ENCODE measurements at places on chromosomes 2 and 18.

DNA sequence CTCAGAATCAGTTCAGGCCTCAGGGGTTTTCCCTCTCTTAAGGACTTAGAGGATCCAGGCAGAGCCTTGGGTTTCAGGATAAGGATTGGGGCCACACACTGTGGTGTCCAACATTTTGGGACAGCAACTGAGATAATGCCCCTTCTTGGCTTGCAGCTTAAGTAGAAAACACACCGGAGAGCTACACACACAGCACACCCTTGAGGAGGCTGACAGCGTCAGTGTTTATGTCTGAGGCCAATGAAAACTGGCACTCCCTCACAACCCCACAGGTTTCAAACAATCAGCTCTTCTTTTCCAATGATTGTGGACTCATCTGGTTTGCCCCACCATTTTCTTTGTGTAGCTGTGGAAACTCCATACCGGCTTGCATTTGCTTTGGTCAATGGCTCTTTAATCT lies 257.7 kb downstream of the CDCA7 start:
- no peak for DNase-seq

DNA sequence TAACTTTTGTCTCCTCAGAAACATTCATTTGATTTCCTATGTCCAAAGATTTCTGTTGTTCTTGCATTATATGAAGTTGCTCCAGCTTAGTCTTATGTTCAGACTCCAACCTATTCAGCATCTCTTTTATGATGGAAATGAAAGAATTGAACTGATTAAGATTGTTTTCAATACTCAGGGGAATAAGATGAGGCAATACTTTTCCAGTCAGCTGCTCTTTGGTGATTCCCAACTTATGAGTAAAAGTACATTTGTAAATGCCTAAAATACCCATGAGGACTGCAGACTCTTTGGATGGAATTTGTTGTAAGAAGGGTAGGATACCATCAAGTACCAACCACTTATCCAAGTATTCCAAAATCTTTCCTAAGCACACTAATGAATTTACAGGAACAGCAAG lies 39.8 kb downstream of the TRAK2 start:
- DNase-seq, result no peak

DNA sequence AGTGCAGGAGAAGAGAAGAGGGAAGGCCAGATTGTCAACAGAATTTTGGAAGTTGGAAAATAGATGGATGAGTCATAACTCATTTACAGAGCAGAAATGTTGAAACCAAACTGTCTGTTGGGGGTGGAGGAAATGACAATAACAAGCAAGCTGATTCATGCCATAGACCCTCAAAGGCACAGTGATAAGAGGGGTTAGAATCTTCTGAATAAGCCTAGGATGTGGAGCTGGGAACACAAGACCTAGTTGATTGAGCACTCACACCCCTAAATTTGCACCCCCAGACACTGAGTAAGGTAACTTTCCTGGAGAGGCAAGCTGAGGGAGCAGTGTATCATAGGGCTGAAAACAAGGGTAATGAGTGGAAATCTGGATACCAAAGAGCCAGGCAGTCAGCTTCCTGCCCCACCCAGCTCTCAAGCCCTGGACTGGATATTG lies 141.4 kb downstream of the SCG2 start:
- peak; percentile 87 for DNase-seq

DNA sequence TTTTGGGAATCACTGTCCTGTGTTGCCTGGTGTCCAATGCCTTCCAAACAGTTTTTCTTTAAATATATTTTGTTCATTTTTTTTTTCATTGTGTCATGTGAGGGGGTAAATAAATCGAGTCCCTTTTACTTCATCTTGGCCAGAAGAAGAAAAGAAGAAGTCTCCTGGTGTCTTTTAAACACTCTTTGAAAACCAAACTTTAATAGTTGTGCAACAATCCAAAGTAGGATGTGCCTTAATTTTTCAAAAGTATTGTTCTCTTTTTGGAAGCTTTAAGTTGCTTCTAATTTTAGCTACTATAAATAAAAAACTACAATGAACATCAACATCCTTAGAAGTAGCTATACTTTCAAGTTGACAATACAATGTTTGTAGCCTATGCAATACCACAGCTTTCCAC lies 154.9 kb downstream of the ATAD2B start:
- peak; percentile 46 for DNase-seq

DNA sequence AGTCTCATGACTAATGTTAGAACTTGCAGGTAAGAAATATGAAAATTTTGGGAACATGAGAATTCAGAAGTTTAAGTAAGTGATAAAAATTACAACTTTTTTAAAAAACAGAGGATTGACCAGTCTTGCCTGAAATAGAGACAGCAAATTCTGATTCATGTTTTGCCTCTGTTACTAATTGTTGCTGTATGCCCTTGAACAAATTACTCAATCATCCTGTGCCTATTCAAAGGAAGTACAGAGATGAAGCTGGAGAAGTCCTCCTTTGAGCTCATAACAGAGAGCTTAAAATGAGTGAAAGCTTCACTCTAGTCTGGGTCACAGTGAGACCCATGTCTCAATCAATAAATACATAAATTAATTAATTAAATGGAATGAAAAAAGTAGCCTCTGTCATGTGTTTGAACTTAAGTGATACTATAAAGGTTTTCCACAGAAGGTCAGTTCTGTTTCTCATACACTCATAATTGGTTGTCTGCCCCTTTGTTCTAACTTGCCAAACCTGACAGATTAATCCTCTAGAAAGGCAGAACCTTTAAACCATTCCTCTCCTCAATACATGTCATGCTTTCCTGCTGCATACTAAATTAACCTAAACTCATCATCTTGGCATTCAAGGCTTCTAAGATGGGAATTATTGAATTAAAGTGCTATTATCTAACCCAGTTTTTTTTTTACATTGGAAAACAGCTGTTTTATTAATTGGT lies 374.6 kb upstream of the LRATD1 start:
- no peak for DNase-seq

- peak; percentile 54 for DNase-seq
Measured at GRCh38 chr2:36697424-36698066, 1.0 kb downstream of the VIT start.

DNA sequence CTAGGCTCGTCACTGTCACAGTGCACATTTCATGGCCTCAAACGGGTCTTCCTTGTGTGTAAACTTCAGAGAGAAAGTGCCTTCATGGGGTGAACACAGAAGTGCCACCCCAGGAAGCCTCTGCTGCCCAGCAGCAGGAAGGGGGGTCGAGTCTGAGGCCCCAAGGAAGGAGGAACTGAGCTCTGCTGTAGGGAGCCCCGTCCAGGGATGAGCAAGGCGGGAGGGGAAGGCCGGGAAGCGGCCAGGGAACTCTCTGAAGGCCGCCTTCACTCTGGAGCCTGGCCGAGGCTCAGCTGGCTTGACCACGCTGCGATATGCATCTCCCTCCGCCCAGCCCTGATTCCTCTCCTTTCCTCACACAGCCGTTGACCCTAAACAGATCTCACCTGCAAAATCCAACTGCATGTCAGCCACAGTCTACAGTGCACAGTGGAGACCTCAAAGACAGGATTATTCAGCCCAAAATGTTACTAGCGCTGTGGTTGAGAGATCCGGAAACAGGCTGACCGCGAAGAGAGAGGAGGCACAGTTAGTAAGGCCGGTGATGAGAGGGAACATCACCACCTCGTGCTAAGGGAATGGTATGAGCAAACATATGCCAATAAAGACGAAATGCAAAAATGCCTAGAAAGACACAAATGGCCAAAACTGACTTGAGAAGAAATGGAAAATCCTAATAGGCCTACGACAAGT lies 34.2 kb upstream of the CTDP1 start:
- peak; percentile 95 for DNase-seq

- no peak for DNase-seq
Measured at GRCh38 chr2:195049372-195050031, 607.5 kb upstream of the SLC39A10 start.

GRCh38 chr2:458425-458815 lies 170.5 kb upstream of the ALKAL2 start:
- no peak for DNase-seq

GRCh38 chr2:204150721-204151120 lies 214.2 kb downstream of the ICOS start:
- no peak for DNase-seq

GRCh38 chr2:64023485-64024258 lies 4.4 kb upstream of the VPS54 start:
- no peak for DNase-seq

DNA sequence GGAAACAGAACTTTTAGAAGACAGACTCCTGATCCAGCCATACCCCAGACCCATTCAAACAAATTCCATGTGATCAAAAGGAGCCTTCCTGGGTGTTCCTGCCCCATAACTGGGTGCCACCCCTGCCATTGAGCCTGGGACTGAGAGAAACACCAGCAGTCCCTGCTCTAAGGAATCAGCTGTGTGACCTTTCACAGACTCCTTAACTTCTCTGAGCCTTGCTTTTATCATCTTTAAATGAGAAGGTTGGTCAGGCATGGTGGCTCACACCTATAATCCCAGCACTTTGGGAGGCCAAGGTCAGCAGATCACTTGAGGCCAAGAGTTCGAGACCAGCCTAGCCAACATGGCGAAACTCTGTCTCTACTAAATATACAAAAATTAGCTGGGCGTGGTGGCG lies 20.6 kb downstream of the CIDEA start:
- DNase-seq, result no peak

- DNase-seq, result no peak
Measured at GRCh38 chr2:10192392-10193015, 70.0 kb downstream of the RRM2 start.

GRCh38 chr18:47912343-47912742 lies 18.1 kb downstream of the SMAD2 start:
- no peak for DNase-seq

DNA sequence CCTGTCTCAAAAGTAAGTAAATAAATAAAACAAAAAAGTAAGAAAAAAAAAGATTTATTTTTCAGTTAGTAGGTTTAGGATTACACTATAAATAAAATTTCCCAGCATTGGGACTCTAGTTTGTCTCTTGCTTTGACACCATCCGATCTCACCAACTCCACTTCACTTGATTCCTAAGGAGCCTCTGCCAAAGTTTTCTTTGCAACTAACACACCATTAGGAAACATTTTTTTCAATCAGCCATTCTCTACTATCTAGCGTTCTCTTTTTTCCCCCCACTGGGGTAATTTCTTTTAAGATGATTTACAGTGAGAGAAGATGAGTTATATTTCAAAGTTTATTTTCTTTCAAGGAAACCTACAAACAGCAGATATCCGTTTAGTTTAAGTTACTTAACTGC lies 10.6 kb upstream of the NEMP2 start:
- DNase-seq, result no peak

DNA sequence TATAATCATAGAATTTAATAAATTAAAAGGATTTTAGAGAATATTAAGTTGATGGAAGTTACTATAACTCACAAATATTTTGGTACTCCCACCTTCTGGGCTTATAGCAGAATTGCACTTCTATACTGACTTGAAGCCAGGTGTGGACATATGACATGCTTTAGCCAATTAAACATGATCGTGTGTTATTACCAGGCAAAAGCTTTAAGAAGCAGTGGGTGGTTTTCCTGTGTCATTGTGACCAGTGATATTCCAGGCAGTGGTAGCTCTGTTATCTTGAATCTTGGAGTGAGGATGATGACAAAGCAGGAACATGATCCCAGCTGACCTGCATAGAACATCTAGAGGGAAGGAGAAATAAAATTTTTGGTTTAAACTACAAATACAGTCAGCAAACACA lies 370.9 kb upstream of the ZEB2 start:
- peak; percentile 4 for DNase-seq

DNA sequence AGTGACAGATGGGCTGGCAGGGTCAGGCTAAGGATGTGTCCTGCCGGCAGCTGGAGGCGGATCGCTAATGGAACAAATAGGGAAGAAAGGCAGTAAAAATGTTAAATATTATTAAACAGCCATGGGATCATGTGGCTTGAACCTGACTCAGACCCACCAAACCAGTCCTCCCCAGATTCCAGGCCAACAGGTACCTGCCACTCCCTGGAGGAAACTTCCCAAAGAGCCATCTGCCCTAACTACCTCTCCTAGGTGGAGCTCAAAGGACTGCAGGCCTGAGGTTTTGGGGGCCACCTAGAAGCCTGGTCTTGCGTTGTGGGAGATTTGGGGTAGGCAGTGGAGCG lies 34.3 kb downstream of the CIB4 start:
- DNase-seq, result no peak

- DNase-seq, result peak; percentile 85
Measured at GRCh38 chr2:134736167-134736880, 17.5 kb upstream of the TMEM163 start.

GRCh38 chr18:45127405-45127804 lies 446.7 kb downstream of the SETBP1 start:
- no peak for DNase-seq

DNA sequence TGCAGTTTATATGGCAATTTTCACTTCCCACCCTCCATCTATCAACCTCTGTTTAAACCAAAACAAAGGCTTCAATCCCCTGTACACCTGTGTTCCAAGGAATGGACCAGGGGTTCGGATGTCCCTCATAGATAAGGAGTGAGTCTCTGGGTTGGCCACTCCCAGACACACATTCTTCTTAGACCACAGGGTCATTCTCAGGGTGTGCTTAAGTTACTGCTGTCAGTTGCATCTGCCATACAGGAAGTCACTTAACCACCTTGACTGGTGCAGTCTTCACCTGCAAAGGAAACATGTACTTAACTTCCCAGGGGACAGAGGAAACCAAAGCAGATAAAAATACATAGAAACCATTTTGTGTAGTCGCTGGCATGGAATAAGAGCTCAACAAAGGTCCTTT lies 151.0 kb upstream of the NDUFV2 start:
- DNase-seq, result no peak

- DNase-seq, result peak; percentile 61
Measured at GRCh38 chr2:85843543-85843942, 45.2 kb downstream of the ST3GAL5 start.

DNA sequence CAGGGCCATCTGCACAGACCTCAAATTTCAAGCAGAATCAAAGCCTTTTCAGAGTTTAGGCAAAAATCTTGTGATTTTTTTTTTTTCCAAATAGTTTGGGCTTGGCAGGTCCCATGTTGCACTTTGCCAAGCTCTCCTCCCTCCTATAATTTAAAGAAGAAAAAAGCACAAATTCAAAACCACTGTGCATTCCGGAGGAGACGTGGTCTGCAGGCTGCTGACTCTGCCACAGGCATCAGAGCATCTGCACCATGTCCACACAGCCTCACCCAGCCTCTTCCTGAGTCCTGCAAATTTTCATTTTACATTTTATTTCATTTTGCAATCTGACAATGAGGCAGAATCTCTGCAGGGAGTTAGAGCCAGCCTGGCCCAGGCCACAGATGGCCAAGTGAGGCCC lies 15.7 kb upstream of the GPC1 start:
- no peak for DNase-seq

DNA sequence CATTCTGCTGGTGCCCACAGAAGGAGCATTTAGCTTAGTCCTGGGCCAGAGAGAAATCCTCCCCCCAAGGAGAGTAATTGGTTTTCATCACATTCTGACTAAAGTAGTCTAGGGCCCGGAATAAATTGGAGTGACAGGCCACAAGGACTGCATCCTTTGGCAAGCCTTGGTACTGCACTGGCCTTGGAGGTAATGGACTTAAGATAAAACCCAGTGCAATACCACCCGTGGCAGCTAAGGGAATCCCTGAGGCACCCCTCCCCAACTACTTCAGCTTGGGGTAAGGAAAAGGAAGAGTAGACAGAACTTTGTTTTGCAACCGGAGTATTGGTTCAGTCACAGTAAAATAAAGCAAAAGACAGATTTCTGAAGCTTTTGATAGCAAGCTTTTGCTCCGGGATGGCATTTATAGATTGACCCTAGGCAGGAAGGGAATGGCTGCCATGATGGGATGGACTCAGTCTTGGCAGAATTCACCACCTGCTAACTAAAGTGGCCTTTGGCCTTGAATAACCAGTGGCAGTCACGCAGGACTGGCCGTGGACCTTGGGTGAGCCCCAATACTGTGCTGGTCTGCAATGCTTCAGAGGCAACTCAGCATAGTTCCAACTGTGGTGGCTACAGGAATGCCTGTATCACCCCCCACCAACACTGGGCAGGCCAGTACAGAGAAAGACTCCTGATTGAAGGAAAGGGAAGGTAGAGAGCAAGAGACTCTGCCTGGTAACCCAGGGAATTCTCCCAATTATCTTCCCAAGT lies 14.1 kb downstream of the ORC4 start:
- DNase-seq, result no peak
